ENCODE measurements at places on chromosomes 1 and 21.
A peak's percentile ranks its signal among the peaks of the same experiment; 100 is the strongest.

- DNase-seq = no peak
Observed at GRCh38 chr1:41660570-41661427, 176.3 kb upstream of the EDN2 start.

DNA sequence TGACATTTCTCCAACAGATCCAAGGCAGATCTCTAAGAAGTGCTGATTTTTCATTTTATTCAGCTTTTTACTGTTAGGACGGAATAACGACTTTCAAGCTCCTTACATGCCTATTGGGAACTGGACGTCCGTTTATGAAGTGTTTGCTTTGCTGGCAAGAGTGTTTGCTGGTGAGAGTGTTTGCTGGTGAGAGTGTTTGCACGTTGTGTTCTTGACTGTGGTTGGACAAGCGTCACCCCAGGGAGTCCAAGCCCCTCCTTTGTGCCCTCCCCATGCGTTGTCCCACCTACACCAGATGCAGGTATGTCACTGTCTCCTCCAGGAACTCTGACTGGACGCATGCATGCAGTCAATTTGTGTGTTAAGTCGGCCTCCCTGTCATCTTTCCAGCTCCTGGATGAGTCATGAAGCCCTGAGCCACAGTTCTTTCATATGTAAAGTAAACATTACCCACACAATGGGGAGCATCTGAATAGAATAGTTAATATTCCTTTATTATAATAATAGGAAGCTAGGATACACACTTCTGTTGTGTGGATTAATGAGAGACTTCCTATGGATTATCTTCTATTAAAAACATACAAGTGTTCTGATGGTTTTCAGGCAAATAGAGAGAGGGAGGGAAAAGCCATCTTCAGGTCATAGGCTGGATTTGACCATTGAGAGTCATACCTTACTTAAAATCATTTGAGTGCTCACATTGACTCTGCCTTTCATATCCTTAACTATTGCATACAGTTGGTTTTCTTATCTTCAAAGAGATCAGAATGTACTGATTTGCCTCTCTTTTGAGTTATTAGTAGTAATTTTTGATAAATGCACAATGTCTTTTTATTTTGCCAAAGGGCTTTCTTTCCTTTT is 119.2 kb downstream of the GALNT2 start:
- peak; percentile 73 for DNase-seq

- no peak for DNase-seq
Observed at GRCh38 chr1:231768416-231768815, 141.8 kb downstream of the DISC1 start.

DNA sequence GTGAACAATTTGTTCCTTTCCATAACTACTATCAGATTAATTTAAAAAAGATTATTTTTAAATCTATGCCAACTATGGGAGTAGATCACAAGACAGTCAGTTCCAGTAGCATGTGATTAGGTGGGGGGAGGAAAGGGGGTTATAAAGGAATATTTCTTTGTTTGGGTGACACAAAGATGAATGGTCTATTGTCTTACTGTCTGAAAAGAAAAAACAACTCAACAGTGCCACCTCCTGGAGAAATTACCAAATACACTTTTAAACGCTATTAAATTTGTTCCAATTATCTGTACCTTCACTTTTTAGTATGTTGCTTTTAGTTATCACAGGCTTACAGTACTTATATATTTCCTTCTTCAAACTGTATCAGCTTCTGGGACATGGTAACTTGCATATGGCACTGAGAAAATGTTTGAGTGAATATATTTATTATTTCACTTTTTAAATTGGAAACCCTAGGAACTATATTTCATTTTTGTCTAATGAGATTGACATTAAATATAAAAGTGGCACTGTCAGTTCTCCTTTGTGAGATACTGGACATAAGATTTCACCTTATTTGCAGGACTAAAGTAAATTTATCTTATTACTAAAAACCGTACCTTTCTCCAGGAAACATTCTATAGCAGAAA is 1.7 kb upstream of the SORT1 start:
- peak; percentile 46 for DNase-seq

DNA sequence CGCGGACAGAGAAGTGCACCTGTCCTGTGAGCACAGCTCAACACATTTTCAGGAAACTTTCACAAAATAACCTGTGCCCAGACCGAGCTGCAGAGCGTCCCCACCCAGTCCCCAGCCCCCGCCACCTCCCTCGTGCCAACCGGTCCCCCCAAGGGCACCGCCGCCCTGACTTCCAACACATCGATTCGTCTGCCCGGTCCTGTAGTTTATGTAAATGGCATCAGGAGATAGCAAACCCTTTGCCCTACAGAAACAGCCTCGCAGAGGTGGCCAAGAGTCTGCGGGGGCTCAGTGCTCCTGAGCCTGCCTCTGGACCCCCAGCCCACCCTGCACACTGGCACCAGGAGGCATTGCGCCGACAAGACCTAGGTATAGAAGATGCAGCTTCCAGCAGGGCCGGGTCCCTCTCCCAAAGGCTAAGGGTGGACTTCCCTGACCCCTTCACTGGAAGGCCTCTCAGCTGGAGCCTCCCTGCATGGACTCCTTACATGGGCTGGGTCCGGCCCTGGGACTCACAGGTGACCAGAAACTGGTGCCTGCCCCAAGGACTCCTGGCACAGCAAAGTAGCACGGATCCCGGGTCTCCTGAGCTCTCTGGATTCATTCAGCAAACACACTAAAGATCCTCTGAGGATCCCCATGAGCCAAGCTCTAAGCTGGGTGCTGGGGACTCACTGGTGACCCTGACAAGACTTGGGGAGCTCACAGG is 6.6 kb upstream of the PLEKHG5 start:
- DNase-seq = no peak

DNA sequence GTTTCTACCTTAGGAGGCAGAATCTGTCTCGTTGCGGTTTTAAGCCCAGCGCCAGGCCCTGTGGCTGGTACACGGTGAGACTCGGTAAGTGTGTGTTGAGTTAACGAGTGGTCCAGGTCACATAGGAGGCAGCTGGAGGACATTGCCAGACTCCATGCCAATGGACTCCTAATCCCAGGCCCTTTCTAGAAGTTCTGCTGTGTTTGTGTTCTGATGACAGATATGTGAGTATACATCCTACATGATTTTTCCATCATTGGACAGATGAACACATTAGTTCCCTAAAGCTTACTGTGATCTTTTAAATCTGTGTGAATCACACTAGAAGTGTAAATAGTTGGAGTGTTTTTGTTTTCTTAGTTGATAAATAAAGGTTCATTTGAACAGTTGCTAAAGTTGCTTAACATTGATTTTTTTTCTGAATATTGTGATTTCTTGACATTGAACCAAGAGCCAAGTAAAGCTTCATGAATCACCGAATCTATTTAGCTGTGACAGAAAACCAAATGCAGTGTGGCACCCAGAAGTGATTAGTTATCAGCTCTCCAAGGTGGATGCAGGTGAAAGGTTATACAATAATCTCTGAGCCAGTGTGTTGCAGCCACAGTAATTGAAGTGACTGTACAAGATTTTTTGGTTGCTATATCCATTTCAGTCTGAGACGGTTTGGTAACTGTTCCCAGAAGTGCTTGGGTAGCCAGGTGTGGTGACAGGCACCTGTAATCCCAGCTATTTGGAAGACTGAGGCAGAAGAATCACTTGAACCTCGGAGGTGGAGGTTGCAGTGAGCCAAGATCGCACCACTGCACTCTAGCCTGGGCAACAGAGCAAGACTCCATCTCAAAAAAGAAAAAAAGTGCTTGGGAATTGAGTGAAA is 46.3 kb downstream of the DOP1B start:
- no peak for DNase-seq

GRCh38 chr1:161725908-161726472 is 4.6 kb downstream of the FCRLB start:
- DNase-seq = no peak

DNA sequence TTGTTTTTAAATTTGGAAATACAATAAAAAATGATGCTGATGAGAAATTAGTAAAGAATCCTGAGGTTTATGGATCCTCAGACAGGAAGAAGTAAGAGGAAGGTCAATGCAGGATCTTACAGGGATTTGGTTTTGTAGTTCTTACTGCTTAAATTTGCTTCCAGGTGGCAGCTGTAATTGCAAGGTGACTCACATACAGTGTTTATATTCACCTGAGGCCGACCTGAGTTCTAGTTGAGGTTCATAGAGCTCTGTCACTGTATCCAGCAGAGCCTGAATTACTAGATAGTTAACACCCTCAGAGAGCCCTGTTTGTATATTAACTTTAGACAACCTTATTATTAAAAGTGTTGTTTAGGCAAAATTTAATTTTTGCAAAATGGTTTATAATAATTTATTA is 1.4 kb upstream of the WDR26 start:
- DNase-seq = no peak

- DNase-seq = no peak
Observed at GRCh38 chr1:160103658-160104408, 5.4 kb upstream of the IGSF8 start.

GRCh38 chr1:63723602-63724001 is 50.2 kb upstream of the ROR1 start:
- DNase-seq = no peak

GRCh38 chr1:183936009-183936408 is 101.5 kb downstream of the COLGALT2 start:
- DNase-seq = no peak

DNA sequence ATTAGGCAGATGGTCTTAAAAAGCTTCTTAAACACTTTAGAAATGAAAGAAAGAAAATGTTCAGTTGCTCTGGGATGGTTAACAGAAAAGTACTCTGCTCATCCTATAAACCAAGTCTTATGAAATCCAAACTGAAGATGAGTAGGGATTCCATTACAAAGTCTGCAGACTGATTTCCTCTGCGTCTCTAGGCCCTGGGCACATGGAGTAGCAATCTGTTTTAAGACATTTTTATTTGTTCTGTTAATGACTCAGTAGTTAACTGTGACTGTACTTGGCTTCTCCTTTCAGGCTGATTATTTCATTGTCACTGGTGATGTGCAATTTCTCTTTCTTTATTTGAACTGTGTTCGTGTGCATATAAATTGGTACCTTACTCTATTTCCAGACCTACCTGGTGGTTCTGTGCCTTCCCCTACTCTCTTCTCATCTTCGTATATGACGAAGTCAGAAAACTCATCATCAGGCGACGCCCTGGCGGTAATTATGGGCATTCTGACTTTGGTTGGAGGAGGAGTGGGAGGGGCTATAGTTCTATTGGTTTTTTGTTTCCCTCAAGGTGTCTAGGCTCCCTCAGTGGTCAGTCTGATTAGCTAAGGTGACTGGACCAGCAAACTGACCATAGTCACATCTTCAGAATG is 30.6 kb downstream of the ATP1A1 start:
- no peak for DNase-seq

DNA sequence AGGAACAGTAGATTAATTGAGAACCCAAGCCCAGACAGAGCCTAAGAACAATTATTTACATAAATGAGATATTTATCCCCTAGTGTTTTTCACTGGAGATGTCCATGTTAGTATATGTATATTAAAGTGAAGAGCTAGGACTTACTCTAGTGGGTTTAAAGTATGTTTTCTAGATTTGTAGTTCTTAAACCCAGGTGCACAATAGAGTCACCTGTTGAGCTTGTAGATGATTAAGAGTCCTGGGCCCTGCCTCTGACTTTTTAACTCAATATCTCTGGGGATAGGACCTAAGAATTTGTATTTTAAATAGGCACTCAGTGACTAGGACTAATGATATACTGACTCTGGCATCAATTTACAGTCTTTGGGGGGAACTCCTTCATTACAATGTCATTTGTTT is 112.8 kb downstream of the DNAH14 start:
- DNase-seq = no peak

Measured in NCI-H446 treated with DMSO at 0.1 percent for 48 hours (cell line).